ENCODE measurements at places on chromosomes 3 and 15. TPM values are rescaled to one million over a fixed set of nuclear protein-coding genes. Genes with fewer than 3 reads are reported as not detected.

DNA sequence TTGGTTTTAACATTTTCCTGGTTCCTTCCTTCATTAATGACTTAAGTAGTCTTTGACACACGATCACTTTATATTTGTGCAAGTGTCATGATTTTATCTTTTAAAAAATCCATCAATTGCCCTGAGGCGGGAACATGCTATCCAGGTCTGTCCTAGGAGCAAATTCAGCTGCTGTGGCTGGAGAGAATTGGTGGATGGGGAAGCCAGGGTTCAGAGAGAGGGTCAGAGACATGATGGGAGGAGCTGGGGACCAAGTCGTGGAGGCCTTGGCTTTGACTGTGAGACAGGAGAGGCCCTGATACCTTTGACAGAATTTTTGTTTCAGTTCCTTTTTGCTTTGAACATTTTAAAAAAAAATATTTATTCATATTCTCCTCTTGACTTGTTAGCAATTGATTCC lies 89.0 kb downstream of the CHRNA7 start:
- DNase-seq: no peak

DNA sequence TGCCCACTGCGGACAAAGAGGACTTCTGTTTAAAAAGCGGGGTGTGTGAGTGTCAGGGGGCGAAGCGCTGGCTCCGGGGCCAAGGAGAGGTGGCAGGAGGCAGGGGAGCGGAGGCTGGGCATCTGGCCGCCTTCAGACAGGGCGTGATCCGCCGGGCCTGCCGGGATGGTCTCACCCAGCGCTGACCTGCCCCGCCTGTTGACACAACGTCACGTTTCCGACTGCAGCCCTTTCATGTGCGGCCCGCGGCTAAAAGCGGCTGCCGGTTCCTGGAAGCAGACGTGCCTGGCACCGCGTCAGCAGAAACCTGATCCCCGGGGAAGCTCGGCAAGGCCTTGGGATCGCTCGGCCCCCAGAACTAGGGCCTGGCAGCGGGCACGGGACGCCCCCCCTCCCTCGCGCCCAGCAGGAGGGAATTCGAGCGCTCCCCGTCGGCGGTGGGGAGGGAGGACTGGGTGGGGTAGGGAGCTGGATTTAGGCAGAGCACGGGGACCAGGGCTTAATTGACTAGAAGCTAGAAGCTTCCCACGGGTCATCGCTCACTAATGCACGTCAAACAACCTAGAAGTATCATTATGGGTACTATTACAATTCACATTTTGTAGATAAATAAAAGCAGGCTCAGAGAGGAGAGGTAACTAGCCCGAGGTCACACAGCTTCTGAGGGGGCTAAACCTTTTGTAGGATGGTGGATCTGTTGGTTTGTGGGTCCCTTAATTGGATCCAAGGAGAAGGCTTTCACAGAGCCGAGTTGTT lies 7.7 kb downstream of the BHLHE40 start:
- peak; percentile 90 for DNase-seq

GRCh38 chr15:58469432-58470353 lies 37.9 kb downstream of the LIPC start:
- no peak for DNase-seq

TUBGCP4 gene
- total RNA-seq: 25.5 TPM

GP5 gene
- 0.10 TPM for total RNA-seq

LINGO1 gene
- 19.6 TPM for total RNA-seq

- DNase-seq: no peak
Observed at GRCh38 chr3:105108823-105109222, 257.9 kb upstream of the ALCAM start.

- DNase-seq: no peak
Observed at GRCh38 chr15:68809517-68809916, 11.2 kb downstream of the ANP32A start.

GRCh38 chr3:188407158-188407880 lies 253.4 kb downstream of the LPP start:
- no peak for DNase-seq

CCR8 gene
- total RNA-seq: 1.2 TPM

WDR5B gene
- total RNA-seq: 6.2 TPM

DNA sequence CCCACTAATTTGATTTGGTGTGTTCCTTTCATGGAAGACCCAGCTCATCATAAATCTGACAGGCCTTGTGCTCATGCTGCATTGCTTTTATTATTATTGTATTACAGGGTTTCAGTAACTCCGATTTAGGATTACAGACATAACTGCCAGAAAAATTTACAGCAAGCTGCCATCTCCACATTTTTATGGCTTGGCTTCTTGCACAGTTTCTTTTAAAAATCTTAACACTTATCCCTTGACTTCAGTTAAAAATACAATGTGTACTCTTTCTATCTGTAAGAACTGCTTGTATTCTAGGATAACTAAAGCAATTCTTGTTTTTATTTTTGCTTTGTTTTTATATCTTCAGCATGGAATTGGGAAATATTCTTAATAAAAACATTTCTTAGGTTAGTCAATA lies 612.2 kb downstream of the DIPK2A start:
- DNase-seq: no peak

DNA sequence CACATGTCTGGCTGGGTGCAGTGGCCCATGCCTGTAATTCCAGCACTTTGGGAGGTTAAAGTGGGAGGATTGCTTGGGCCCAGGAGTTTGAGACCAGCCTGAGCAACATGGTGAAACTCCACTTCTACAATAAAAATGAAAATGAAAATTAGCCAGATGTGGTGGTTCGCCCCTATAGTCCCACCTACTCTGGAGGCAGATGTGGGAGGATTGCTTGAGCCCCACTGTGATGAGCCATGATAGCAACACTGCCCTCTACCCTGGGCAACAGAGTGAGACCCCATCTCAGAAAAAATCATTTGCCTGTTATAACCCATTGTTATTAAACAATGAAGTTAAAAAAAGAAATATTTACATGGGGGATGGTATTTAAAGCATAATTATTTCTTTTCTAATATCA lies 240.1 kb upstream of the ZPLD1 start:
- no peak for DNase-seq

CTXND1 gene
- total RNA-seq: 2.7 TPM

GABRG3 gene
- total RNA-seq: 2.6 TPM

GRCh38 chr15:77993374-77993911 lies 84.1 kb downstream of the TBC1D2B start:
- DNase-seq: no peak

DNA sequence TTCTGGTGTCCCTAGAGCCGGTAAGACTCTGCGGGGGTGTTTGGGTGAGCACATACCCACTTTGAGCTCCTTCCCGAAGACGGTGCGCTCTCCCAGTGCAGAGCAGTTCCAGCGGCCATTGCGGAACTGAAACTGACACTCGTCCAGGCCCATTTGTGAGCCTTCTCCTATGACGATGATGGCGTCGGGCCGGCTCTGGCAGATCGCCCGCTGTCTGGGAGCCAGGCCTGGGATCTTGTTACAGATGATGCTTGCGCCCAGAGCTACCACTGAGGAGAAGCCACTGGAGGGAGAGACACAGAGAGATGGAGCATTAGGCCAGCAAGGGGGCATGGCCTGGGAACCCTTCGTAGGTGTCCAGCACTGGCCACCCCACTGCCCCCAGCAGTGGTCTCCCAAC lies 5.0 kb downstream of the WNT7A start:
- no peak for DNase-seq

DNA sequence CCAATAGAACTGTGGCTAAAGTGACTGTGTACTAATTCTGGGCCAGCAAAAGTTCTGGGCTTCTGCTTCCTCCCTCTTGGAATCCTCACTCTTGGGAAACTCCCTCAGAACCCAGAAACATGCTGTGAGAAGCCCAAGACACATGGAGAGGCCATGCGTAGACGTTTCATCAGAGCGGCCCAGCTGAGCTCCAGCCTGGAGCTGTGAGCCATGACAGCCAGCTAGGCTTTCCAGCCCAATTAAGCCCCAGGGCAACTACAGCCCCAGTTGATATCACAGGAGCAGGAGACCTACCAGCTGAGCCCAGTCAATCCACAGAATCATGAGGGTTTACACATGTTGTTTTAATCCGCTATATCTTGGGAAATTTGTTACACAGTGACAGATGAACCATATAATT lies 43.6 kb upstream of the CNOT10 start:
- DNase-seq: no peak

DNA sequence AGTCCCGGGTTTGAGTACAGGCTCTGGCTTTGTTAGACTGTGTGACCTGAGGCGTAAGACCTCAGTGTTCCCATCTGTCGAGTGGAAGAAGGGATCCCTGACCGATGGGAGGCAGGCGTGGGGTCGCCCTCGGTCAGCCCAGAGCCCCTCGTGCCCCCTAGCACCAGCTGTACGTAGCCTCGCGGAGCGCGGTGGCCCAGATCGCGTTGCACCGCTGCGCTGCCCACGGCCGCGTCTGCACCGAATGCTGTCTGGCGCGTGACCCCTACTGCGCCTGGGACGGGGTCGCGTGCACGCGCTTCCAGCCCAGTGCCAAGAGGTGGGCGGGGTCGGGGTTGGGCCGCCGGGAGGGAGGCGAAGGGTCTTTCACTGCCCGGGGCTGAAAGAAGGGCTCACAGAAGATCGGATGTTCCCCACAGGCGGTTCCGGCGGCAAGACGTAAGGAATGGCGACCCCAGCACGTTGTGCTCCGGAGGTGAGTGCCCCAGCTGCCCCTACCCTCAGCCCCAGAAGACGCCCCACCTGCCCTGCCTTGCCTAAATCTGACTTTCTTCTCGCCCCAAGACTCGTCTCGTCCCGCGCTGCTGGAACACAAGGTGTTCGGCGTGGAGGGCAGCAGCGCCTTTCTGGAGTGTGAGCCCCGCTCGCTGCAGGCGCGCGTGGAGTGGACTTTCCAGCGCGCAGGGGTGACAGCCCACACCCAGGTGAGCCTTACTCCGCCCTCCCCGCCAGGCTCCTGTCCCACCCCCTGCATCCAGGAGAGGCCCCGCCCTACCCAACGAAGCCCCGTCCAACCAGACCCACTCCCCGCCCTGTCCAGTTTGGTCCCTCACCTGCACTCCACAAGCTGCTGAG lies 3.5 kb upstream of the LSMEM2 start:
- no peak for DNase-seq
